ENCODE measurements at places on chromosomes 7 and 10.

DNA sequence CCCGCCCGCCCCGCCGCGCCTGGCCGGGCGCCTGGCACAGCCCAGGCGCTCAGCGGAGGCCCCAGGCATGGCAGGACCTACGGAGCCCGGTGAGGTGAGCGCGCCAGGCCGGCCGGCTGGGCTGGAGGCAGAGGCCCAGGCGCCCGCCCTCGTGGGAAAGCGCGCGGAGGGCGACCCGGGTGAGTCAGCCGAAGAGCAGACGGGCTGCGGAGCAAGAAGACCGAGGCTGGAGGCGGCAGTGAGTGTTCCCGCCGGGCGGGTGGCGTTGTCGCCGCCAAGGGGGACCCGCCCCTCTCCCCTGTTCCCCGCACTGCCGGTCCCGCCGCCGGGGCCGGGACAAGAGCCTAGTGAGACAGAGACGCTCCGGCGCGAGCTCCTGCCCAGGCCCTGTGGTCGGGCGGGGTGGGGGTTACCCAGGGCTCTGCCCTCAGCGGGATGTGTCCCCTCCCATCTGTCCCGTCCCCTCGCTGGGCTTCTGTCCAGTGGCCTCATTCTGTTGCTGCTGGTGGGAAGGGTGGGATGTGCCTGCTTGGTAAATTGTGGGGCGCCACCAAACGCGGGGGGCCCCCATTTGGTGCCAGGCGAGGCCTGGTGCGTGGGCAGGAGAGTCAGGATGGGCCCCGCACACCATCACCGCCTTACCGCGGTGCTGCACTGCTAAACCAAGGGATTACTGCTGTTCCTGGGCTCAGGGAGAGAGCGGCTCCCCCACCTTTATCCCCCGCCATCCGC is 17.0 kb upstream of the NODAL start:
- no peak for DNase-seq

- no peak for DNase-seq
These were observed 28.0 kb upstream of the CTTNBP2 start for GRCh38 chr7:117901089-117901797.

- no peak for DNase-seq
These were observed 20.7 kb upstream of the ZMIZ1 start for GRCh38 chr10:79047875-79048638.

- DNase-seq: no peak
These were observed 108.8 kb downstream of the GLRX3 start for GRCh38 chr10:130244928-130245495.

- no peak for DNase-seq
These were observed 34.6 kb upstream of the SLIT1 start for GRCh38 chr10:97220355-97220754.

GRCh38 chr7:47026780-47027361 is 555.0 kb downstream of the TNS3 start:
- no peak for DNase-seq

DNA sequence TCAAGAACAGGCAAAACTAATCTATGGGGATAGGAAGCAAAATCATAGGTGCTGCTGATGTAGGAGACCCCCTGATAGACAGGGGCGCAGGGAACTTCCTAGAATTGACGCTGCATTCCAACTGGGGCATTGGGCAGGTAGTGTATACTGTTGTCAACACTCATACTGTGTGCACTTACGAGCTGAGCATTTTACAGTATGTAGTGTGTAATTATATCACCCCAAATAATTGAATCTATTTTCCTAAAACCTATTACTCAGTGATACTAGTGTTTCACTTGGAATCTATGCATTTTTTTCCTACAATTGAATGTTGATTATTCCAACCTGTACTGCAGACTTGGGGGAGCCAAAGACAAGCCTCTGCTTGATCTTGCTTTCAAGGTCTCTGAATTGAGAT is 207.0 kb upstream of the PRKCQ start:
- no peak for DNase-seq

- DNase-seq: no peak
These were observed 1.1 kb upstream of the HBP1 start for GRCh38 chr7:107167483-107168232.

- no peak for DNase-seq
These were observed 3.6 kb downstream of the PLAC9 start for GRCh38 chr10:80136134-80136571.

GRCh38 chr10:49441488-49442476 is 45.9 kb upstream of the DRGX start:
- DNase-seq: no peak

GRCh38 chr10:78684947-78685346 is 383.8 kb upstream of the ZMIZ1 start:
- DNase-seq: no peak

DNA sequence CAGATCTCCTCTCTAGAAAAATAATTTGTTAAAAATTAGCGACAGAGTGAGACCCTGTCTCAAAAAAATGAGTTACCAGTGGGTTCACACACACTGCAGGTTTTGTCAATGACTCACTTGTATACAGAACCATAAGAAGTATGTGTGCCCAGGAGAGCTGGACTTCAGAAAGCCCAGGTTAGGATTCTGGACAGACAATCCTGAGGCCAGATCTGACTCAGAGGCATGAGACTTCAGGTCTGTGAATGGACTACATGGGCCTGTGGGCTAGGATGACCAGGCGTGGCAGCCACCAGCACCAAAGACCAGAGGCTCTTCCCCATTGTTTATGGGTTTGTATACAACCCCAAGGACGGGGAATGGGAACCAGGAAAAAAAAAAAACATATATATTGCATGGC is 9.3 kb upstream of the ZNF438 start:
- DNase-seq: no peak

- peak; percentile 22 for DNase-seq
These were observed 80.9 kb downstream of the NT5C2 start for GRCh38 chr10:103111918-103112877.

DNA sequence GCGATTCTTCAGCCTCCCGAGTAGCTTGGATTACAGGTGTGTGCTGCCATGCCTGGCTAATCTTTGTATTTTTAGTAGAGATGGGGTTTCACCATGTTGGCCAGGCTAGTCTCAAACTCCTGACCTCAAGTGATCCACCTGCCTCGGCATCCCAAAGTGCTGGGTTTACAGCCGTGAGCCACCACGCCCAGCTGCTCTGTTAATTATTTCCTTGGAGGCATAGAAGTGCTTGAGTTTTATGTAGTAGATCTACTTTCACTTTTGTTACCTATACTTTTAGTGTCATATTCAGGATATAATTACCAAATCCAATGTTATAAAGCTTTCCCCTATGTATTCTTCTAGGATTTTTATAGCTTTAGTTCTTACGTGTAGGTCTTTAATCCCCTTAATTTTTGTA is 1093.0 kb downstream of the GATA3 start:
- DNase-seq: no peak

DNA sequence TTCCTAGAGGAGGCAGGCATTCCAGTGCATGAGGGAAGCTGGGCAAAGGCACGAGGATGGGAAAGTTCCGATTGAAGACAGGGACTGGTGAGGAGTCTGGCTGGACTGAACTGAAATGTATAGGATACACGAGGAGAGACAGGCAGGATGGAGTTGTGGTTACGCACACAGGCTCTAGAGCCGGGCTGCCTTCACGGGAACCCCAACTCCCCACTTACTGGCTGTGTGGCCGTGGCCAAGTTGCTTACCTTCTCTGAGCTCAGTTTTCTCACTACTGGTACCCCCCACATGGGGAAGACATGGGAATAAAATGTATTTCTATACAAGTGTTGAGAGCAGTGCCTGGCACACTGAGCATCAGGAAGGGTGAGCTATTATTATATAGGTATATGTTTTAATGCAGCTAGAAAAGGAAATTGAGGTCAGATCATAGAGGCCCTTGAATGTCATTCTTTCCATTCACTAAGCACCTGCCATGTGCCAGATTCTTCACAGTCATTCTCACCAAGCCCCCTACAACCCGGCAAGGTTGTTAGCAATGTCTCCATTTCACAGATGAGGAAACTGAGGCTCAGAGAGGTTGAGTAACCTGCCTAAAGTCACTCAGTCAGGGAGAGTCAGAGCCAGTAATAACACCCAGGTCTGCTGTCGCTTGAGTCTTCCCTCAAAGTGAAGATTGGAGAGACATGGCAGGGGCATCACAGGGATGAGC is 9.7 kb downstream of the CHST3 start:
- no peak for DNase-seq

- no peak for DNase-seq
These were observed 146.8 kb downstream of the CALN1 start for GRCh38 chr7:72265071-72265904.

DNA sequence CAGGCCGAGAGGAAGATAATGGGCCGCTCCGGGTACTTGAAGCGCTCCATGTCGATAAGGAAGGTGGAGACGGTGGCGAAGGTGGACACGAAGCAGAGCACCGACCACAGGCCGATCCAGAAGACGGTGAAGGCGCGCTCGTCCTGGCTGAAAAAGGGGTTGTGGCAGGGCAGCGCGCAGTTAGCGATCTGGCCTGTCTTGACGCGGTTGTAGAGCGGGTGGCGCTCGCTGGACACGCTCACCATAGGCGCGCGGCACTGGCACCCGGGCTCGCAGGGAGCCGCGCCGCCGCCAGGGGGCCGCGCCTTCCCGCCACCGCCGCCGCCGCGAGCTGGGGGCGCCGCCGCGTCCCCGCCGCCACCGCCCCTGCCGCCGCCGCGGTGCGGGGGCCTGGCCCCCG is 1.6 kb downstream of the FZD8 start:
- DNase-seq: peak; percentile 68

- no peak for DNase-seq
These were observed 46.6 kb downstream of the WDR37 start for GRCh38 chr10:1102831-1103230.

DNA sequence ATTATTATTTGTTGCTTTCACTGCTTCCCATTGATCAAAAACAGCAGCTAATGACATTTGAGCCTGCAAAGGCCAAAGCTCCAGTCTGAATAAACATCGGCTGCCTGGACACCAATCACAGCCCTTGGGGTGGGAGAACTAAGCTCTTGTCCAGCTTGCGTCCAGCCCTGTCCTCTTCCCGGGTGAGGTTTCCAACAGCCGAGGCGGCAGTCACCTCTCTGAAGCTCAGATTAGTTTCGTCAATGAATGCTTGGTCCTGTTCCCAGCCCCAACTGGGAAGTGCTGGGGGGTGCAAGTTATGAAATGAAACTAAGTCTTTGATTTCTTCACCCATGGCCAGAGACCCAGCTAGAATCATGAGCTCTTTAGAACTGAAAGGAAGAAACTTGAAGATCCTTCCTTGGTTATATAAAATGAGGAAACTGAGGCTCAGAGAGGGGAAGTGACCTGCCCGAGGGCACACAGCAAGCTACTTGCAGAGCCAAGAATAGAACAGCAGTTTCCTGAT is 114.0 kb upstream of the TCF7L2 start:
- DNase-seq: no peak

DNA sequence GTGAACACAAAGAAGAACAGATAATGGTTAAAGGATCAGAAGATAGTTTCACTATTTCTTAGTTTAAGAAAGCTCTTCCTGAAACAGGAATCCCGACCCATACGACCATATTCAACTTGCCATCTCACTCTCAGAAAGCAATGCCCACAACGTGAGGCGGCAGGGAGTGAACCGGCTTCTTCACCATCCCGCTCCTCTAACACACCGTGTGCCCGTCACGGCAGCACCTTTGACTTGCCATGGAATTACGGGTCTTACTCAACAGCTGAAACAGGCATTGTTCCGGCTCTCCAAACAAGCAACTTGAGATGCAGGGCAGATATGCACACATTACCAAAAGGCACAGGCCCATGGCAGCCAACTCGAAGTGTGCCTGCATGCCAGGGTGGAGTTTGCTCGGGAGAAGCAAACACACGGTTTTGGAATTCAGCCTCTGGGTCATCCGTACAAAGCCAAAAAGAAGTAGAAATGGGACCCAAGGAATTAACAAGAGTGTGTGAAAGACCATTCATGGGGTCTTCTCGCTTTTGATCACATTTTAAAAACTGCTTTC is 293.6 kb downstream of the DNAJB6 start:
- no peak for DNase-seq

- no peak for DNase-seq
These were observed 23.4 kb upstream of the CASD1 start for GRCh38 chr7:94486216-94486615.

- no peak for DNase-seq
These were observed 20.7 kb downstream of the PLPP4 start for GRCh38 chr10:120477743-120478141.

- DNase-seq: no peak
These were observed 10.6 kb upstream of the RAB11FIP2 start for GRCh38 chr10:118057361-118057760.

- DNase-seq: no peak
These were observed 65.9 kb downstream of the AMPH start for GRCh38 chr7:38565289-38565688.

GRCh38 chr7:65960351-65961074 is 21.5 kb downstream of the GUSB start:
- no peak for DNase-seq

DNA sequence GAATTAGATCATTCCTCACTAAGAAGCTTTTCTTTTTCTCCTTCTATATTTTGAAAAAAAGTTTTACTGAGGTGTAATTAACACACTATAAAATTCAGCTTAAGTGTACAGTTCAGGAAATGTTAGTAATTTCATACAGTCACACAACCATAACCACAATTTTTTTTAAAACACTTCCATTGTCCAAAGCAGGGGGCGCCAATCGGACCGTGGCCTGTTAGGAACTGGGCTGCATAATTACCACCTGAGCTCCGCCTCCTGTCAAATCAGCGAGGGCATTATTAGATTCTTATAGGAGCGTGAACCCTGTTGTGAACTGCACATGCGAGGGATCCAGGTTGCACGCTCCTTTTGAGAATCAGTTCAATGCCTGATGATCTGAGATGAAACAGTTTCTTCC is 427.1 kb downstream of the TFEC start:
- DNase-seq: no peak

DNA sequence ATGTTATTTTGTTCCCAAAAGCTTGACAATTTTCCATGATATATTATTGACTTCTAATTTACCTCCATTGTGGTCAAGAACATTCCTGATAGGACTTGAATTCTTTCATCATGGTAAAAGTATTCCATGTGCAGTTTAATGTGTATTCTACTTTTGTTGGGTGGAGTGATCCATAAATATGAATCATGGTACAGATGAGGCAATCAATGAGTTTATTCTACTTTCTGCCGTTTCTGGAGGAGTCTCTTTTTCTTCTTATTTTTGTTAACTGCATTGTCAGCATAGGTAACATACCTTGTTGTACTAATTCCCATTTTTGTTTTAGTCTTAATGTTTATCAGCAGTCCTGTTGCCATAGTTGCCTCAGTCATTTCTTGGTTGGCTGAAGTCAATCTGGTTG is 69.6 kb downstream of the SHOC2 start:
- DNase-seq: no peak

GRCh38 chr10:49645871-49646870 is 32.3 kb downstream of the CHAT start:
- DNase-seq: no peak

- no peak for DNase-seq
These were observed 45.3 kb upstream of the RAPGEF5 start for GRCh38 chr7:22402250-22402649.

- no peak for DNase-seq
These were observed 75.1 kb upstream of the KMT2E start for GRCh38 chr7:104938741-104939390.

- no peak for DNase-seq
These were observed 78.5 kb downstream of the SUGCT start for GRCh38 chr7:40213291-40213690.
